ENCODE measurements at places on chromosomes 1 and 21.

- no peak for DNase-seq
Observed at GRCh38 chr21:31216206-31216605, 127.9 kb downstream of the TIAM1 start.

DNA sequence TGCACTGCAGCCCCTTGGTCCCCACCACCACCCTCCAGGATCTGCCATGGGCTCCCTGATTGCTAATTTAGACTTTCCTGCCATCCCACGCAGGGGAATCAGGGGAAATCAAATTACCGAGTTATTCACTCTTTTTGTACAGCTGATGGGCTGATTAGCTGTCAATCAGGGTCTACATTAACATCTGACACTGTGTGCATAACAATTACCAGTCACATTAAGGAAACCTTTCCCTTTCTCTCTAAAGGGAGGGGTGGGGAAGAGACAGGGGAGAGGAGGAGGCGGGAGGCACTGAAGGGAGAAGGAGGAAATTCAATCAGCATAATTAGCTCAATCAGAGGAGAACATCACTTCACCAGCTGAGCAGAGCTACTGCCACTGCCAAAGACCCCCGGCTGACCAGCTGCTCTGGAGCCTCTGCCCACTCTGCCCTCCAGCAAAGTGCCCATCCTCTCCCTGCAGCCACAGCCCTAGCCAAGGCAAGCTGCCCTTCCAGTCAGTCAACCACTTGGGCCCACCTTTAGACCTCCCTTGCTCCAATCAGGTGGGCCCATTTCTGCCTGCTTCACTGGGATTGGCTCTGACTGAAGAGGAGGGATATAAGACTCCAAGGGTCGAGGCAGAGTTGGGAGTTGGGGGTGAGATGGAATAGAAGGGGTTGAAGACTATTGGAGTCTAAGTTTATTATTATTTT is 199.3 kb upstream of the ZC3H12A start:
- DNase-seq = no peak

GRCh38 chr1:25126562-25126961 is 105.7 kb downstream of the SYF2 start:
- DNase-seq = no peak

GRCh38 chr1:160117709-160118183 is 2.2 kb downstream of the ATP1A2 start:
- peak; percentile 93 for DNase-seq

- no peak for DNase-seq
Observed at GRCh38 chr1:214078950-214079349, 91.2 kb downstream of the PROX1 start.

DNA sequence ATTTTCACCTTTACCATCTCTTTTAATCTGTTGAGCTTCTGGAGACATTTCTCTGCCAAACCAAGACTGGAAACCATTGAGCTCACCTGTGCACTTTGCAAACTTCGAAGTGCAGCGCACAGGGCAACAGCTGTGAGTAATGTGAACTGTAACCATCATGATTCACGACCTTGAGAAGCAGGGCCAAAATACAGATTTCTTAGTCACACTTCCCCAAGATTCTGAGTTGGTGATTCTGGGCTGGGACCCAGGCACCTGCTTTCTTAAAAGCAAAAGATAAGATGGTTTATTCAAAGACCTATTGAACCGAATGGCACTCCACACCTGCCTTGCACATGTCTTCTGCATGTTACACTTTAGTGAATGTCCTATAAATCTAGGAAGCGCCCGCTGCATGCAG is 10.2 kb downstream of the AGTRAP start:
- DNase-seq = no peak

GRCh38 chr1:21005466-21006239 is 171.0 kb downstream of the EIF4G3 start:
- no peak for DNase-seq

DNA sequence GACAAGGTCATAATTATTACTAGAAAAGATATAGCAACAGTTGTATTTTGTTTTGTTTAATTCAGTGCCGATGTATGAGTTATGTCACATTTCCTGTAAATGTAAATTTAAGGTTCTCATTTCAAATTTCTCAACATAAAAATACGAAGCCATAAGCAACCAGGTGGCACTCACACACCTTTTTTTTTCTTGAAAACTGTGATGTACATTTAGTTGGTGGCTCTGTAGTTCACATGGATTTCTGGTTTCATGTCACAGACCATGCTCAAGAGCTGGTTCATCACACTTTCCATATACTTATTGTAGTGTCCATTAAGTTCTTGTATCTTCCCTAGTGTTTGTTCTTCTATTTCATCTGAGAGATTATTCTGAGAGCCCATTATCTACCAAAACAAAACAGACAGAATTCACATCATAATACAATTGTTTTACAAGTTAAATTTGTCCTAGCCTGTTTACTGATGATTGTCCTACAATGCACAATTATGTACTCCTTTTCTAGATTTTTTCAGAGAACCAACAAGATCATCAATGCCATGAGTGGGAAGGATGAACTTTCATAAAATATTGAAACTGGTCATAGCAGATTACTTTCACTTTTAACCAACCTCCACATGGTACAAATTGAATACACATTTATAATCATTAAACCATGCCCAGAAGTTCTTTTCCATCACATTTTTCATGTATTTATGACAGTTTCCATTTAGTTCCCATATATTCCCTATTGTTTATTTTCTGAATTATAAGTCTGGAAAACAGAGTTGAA is 17.1 kb downstream of the ATP6V1G3 start:
- no peak for DNase-seq

DNA sequence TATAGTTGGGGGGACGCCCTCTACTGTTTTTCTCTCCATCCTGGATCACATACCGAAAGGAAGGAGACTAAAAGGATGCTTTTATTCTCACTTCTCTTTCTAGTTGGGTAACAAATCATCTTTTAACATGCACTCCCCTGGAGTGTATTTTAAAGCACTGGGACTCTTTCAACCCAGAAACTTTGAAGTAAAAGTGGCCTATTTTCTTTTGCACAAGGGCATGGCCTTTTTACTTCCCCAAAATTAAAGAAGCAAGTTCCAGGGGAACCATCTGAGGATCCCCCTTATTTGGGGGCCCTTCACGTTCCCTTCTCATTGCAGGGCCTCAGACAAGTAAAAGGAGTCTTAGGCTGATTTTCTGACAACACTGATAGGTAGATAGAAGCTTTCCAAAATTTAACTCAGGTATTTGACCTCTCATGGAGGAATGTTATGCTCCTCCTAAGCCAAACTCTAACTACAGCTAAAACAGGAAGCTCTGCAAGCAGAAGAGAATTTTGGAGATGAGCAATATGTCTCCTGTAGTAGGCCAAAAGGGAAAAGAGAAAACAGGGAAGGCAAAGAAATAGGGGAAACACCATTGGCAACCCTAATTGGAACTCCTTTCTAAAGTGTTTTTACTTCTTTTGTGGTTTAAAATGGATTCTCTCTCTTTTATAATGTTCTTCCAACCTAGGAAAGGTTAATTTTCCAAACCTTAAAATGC is 8.9 kb upstream of the CD46 start:
- no peak for DNase-seq

GRCh38 chr1:2271841-2272655 is 43.9 kb downstream of the SKI start:
- no peak for DNase-seq

DNA sequence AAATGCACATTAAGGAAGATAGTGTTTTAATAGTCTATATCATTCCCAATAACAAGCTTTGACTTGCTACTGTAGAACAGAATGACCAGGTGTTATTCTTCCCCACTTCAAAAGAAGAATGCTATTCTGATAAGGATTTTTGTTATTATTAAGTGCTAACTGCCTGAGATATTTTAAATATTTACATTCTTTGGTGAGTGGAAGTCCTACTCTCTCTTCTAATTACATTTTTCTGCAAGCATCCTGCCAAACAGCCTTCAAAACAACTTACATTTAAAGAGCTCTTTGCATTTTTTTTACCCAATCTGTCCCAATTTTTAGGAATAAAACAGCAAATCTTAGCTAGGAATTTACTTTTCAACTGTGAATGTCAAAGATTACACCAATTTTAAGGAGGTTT is 23.5 kb upstream of the SYDE2 start:
- DNase-seq = no peak

GRCh38 chr1:61000327-61000726 is 82.0 kb upstream of the NFIA start:
- no peak for DNase-seq

DNA sequence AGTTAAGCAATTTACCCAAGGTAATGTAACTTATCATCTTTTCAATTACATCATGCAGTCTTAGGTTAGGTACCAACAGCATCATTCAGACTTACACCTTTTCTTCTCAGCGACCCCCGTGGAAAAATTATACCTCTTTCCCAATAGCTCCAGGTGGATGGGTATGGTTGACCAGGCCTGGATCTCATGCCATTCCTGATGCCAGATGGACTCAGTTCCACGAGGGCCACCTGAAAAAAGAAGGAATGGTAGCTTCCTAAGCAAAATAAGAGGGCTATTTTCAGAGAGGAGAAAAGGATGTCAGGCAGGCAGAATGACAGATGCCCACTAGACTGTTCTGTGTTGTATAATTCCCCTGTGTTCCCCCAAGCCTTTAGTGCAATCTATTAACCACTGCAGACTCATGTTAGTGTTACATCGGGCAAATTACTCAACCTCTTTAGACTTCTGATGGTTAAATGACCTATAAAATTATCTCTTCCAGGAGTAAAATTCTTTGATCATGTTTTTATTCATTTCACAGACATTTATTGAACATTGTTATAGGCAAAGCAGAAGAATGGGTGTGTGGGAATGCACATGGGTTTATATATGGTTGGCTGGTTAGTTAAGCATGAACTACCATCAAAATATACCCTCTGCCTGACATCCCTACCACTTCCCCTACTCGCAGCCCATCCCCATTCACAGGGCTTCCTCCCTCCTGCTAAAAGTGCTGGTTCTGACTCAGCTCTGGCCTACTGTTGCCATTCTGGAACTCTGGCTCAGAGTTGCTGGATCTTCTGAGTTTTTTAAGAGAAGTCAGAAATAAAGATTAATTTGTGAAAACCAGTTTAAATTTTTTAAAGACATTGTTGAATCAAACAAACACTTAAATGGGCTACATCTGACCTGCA is 10.6 kb upstream of the MYSM1 start:
- DNase-seq = no peak

Measured in caudate nucleus (tissue), 63 donors.